AML-193 (cell line): ENCODE measurements at places on chromosomes 12 and 14.

DNA sequence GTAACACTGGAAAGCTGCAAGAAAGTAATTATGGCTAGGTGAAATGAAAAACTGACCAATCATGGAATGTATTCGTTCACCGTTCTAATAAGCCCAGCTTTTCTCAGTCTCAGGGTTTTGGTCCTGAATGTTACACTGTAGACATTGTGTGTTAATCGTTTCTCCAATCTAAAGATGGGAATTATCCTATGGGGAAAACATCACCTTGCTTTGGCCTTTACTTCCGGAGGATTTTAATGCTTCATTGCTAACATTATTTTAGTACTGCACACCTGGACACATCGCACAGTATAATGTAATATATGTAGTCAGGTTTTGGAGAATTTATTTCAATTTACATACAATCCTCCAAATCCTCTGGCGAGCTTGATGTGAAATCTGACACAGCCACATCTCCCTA lies 1.2 kb upstream of the TRHDE start:
- DNase-seq = no peak

- no peak for DNase-seq
These were observed 369.8 kb upstream of the GARIN6 start for GRCh38 chr12:99277591-99278379.

- DNase-seq = no peak
These were observed 57.6 kb downstream of the BEGAIN start for GRCh38 chr14:100529561-100530031.

DNA sequence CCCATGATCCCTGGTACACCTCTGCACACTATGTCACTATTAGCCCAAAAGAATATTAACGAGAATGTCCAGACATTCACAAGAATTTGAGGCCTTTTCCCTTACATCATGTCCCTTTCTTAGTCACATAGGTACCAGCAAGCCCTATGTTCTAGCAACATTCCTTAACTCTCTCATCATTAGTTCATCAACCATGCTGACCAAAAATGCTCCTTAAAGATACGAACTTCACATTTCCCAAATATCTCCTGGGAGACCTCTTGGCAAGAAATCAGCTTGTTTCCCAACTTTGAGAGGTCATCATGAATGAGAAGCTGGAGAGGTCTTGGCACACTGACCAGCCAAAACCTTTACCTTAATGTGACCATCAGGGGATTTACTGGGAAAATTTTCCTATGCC lies 4.6 kb downstream of the SALL2 start:
- DNase-seq = no peak

DNA sequence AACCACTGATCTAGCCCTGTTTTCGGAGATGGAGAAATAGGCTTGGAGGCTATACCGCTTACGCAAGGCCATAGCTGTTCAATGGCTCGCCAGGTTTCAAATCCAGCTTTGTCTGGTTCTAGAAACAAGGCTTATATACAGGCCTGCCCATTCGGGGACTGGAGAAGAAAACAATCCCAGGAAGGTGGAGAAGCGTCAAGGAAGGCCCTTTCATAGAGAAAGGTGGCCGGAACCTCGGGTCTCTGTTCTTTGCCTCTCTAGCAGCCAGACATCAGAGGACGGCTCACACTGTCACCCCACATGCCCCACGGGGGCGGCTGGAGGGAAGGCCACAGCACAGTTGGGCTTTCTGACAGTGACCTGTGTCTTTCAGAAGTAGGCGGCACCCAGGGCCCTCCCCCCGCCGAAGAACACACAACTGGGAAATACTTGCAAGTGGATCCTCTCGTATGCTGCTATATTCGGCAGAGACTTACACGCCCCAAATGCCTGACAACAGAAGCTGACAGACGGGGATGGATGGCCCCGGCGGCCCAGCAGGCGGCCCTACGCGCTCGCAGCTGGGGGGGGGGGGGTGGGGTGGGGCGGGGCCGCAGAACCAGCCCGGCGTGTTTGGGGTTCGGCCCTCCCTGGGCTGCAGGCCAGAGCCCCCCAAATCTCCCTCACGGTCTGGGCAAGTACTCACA lies 4.5 kb upstream of the SETD1B start:
- peak; percentile 9 for DNase-seq

- no peak for DNase-seq
These were observed 618.6 kb upstream of the TMEM132C start for GRCh38 chr12:127648321-127648720.

DNA sequence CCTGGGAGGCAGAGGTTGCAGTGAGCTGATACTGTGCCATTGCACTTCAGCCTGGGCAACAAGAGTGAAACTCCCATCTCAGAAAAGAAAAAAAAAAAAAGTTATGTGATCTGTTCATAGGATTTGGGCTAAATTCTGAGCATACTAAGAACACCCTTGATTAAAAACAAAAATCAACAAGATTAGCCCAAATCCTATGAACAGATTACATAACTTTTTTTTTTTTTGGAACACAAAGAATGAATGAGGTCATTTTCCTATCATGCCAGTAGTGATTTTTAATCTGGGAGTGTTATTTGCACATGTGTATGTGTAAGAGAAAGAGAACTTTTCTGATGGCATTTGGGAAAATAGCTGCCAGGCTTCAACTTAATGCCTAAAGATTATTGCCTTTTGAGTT lies 208.7 kb downstream of the ERC1 start:
- no peak for DNase-seq

GRCh38 chr12:7161327-7161726 lies 28.2 kb upstream of the PEX5 start:
- no peak for DNase-seq

DNA sequence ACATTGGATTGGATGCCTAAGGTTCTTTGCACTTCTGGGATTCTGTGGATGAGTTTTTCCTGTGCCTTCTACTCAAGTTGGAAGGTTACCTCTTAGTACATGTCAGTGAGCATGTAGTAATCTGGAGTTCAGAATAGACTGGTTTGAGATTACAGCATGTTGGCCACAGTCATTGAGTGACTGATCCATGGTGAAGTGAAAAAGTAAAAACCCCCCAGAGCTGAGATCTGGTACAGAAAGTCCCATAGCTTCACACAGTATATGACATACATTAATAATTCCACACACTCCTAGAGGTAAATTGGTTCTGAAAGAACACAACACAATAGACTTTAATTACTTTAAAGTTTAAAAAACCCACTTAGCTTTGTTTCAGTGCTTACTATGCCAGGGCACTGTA lies 11.9 kb upstream of the CCND2 start:
- DNase-seq = no peak

GRCh38 chr14:101073598-101073965 lies 170.1 kb upstream of the RTL1 start:
- no peak for DNase-seq

DNA sequence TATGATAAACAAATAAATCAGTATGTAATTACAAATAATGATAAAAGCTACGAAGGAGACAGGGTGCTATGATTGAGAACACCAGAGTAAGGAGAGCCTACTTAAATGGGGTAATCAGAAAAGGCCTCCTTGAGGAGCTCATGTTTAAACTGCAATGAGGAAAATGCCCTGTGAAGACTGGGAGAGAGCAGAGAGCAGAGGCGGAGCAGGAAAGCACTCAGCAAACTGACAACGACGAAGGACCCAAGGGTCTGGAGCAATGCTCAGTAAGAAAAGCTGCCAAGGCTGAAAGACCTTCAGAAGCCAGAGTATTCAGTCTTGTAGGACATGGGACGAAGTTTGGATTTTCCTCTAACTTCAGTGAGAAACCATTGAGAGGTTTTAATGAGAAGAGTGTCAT lies 114.2 kb upstream of the PLEKHA5 start:
- DNase-seq = no peak

- DNase-seq = no peak
These were observed 40.9 kb upstream of the CORO1C start for GRCh38 chr12:108772247-108772646.

- DNase-seq = peak; percentile 16
These were observed 89.7 kb upstream of the PARP11 start for GRCh38 chr12:3962631-3963483.

- DNase-seq = no peak
These were observed 4.4 kb downstream of the GPR19 start for GRCh38 chr12:12691549-12691948.

DNA sequence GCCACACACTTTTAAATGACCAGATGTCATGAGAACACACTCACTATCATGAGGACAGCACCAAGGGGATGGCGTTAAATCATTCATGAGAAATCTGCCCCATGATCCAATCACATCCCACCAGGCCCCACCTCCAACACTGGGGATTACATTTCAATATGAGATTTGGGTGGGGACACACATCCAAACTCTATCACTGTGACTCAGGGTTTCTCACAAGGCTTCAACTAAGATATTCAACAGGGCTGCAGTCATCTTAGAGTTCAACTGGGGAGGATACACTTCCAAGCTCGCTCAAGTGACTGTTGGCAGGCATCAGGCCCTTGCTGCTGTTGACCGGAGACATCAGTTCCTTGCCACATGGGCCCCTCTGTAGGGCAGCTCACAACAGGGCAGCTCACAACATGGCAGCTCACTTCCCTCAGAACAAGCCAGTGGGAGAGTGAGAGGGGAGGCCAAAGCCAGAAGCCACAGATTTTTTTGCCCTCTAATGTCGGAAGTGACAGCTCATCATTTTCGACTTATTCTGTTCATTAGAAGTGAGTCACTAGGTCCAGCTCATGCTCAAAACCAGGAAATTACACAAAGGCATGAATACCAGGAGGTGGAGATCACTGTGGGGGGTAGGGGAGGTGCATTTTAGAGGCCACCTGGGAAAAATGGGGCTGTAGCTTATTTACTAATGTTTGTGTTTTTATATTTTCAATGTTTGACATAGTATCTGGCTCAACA lies 50.8 kb upstream of the PTHLH start:
- no peak for DNase-seq

DNA sequence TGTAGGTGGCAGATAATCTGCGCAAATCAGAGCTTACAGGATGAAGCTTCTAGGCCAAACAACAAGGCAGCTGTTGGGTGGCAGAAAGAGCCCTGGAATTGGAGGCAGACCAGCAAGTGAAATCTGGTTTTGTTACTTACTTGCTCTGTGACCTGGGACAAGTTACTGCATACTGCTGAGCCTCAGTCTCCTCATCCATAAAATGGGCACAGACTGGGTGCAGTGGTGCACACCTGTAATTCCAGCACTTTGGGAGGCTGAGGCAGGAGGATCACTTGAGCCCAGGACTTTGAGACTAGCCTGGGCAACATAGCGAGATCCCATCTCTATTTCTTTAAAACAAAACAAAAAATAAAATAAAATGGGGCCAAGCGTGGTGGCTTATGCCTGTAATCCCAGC lies 31.4 kb upstream of the COX6A1 start:
- DNase-seq = no peak

GRCh38 chr14:71610797-71611196 lies 321.4 kb upstream of the RGS6 start:
- no peak for DNase-seq

DNA sequence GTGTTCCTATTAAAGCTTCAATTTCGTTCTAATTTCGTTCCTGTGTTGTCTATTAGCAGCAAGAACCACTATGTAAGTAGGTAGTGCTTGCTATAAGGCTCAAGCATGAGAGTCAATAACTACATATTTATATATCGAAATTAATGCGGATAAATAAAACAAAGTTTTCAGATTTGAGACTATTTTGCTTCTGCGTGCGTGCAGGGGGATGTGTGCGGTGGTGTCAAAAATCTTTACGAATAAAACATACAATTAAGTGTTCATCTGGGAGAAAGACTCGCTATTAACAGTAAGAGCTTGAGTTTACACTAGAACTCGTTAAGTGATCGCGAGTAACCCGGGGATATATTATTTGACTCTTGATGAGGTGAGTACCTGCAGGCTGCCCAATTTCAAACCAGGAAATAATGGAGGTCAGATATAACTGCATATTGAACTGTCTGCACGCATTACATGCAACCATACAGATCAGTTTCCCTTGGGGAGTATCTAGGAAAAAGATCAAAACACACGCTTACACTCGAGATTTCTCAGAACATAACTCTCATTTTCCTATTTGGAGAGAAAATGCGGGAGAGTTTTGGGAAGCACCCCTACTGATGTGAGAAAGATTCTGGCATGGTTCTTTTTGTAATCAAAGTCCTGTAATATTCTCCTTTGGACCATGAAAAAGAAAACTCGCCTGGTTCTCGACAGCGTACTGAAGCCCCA lies 813 bp downstream of the TWF1 start:
- no peak for DNase-seq

DNA sequence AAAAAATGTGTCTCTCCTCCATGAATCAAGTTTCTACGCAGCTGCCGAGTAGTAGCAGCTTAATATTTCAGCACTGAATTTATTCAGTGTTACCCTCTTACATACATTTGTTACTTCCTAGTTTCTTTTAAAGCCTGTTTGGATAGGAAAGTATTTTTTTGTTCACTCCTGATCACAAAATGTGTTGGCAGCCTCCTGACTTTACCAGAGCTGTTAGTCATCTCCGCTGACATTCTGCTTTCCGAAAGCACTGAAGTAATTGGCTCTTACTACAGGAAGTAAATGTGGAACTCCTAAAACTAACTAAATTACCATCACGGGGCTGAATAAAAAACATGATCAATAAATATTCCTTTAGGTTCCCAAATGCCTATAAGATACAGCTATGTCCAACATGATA lies 225.5 kb downstream of the EPS8 start:
- DNase-seq = peak; percentile 52

- no peak for DNase-seq
These were observed 248.9 kb downstream of the PAX9 start for GRCh38 chr14:36910578-36910977.

- DNase-seq = no peak
These were observed 49.1 kb downstream of the FBXO33 start for GRCh38 chr14:39383026-39383660.

DNA sequence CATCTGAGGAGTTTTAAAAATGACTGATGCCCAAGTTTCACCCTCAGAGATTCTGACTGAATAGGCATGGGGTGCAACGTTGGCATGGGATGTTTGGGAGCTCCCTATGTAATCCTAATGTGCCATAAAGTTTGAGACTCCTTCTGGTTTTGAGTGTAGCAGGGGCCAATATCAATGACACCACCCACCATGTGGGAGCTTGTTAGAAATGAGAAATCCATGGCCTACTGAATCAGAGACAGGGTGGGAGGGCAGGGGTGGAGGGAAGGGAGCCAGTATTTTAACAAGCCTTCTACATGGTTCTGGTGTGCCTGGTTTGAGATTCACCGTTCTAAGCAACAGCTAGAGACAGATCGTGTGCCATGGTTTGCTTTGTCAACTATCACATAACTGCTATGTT lies 46.1 kb downstream of the VCPKMT start:
- DNase-seq = no peak

GRCh38 chr14:52801014-52801712 lies 9.8 kb upstream of the GNPNAT1 start:
- DNase-seq = no peak

DNA sequence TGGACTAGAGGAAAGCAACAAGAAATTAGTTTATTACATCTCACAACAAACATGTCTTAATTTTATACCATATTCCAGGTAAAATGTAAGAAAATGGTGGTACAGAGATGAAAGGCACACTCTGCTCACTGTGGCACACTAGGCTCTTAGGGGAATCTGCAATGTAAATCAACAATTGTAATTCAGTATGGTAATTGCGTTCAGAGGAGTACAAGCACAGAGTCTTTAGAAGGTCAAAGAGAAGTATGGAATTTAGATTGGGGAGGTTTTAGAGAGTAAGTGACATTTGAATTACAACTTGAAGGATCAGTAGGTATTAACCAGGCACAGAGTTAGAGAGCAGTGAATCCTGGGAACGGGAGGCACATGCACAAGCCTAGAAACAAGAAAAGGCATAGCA lies 694.0 kb upstream of the USP15 start:
- no peak for DNase-seq
